ENCODE measurements at places on chromosomes 3 and 15. TPM values are rescaled to one million over a fixed set of nuclear protein-coding genes. Genes with fewer than 3 reads are reported as not detected.

The AADACL2 gene
- not detected for total RNA-seq

The NMB gene
- total RNA-seq: 2.8 TPM

DNA sequence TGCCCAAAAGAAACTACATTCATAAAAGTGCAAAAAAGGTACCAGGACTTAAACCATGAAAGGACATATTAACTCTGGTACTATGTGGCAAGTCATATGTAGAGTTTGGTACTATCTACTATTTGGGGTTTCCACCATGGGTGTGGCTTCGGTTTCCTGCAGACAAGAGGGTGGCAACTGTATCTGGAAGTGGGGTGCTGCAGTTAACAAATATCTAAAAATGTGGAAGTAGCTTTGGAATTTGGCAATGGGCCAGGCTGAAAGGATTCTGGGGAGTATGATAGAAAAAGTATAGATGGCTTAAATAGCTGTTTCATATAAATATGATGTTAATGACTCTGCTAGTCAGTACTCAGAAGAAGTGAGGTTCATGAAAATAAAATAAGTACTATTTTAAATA, 44.0 kb downstream of the PLSCR2 start:
- no peaks in the 10 kb centered on the region for H3K36me3 ChIP-seq
- H3K27me3 ChIP-seq: peaks cover 11% of the 10 kb centered on the region
- H3K4me1 ChIP-seq: no peaks in the 10 kb centered on the region
- no peak overlapping the region for H3K4me3 ChIP-seq
- no peak for DNase-seq

The C2CD4A gene
- 0.05 TPM for total RNA-seq

The LRRC28 gene
- total RNA-seq: 16.7 TPM

The CHRM5 gene
- not detected for total RNA-seq

DNA sequence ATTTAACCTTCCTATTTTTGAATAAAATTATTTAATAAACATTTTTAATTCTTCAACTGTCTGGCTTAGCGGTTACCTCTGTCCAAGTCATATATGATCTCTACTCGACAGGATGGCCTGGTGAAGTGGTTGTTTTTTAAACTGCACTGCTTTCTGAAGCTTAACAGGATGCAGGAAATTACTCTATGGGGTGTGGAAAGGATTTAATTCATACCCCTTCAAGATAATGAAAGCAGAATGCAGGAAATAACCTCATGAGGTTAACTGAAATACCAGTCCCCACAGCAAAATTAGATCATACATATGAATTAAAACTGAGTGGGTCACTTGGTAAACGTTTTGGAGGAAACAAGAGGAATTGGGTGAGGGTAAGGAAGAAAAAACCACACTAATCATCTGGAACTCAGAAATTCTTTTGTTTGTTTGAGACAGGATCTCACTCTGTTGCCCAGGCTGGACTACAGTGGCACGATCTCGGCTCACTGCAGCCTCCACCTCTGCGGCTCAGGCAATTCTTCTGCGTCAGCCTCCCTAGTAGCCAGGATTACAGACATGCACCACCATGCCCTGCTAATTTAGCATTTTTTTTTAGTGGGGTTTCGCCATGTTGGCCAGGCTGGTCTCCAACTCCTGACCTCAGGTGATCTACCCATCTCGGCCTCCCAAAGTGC, 50.1 kb downstream of the LYSMD4 start:
- no peaks in the 10 kb centered on the region for H3K27me3 ChIP-seq
- DNase-seq: peak; percentile 70
- H3K36me3 ChIP-seq: peaks cover 61% of the 10 kb centered on the region
- peaks cover 13% of the 10 kb centered on the region for H3K4me1 ChIP-seq
- H3K4me3 ChIP-seq: peak overlapping the region; percentile 36
- H3K27ac ChIP-seq: peak overlapping the region; percentile 63

The MITF gene
- total RNA-seq: 0.52 TPM

The CCRL2 gene
- 1.7 TPM for total RNA-seq

DNA sequence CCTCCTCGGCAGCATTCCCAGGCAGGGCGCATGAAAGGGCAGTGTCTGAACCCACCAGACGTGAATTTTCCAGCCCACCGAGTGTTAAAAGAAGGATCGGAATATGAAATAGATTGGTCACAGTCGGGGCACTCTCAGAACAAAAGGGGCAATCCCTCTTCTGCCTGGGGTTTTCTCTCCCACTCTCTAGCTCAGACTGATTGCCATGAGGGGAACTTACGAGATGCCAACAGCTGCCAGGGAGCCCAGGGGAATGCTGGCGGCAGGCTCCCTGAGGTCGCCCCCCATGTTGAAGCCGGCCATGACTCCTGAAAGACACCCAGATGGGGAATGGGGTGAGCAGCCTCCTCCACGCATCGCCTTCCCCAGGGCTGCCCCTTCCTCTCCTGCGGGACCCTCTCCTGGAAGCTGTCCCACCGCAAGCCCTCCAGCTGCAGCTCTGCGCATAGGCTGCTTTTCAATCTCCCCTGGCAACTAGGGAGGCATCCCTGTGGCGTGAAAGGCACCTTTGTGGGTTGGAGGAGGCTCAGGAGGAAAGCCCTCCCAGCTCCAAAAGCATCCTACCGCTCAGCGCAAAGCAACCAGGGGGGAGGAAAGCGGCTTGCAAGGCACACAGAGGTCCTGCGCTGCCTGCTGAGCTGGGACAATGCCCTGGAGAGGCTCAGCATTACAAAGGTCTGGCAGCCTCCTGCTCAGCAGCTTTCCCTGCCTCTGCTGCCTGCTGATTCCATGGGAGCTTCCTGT, 64.8 kb upstream of the HEG1 start:
- DNase-seq: no peak
- H3K4me1 ChIP-seq: peaks cover 49% of the 10 kb centered on the region
- H3K36me3 ChIP-seq: peaks cover 3% of the 10 kb centered on the region
- H3K27ac ChIP-seq: peak overlapping the region; percentile 8

The EFCC1 gene
- 0.37 TPM for total RNA-seq

DNA sequence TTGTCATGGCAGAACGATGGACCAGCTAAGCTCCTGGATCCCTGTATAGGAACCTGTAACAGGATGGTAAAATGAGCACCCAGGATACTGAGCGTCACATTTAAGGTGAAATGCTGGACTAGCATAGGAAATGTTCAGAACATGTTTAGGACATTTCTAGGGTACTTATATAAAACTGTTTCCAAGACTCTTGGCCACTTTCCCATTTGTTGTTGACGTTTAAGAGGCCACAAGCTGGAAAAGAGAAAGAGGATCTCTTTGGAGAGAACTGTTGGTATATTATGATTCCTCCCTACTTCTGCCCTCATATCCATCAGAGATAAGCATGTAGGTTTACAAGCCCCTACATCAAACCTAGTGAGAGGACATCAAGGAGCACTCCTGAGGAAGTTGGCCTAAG, 57.5 kb downstream of the SCN11A start:
- no peaks in the 10 kb centered on the region for H3K36me3 ChIP-seq
- H3K27me3 ChIP-seq: peaks cover 8% of the 10 kb centered on the region
- H3K4me3 ChIP-seq: no peak overlapping the region
- no peak overlapping the region for H3K27ac ChIP-seq
- no peak for DNase-seq
- no peaks in the 10 kb centered on the region for H3K4me1 ChIP-seq

The DPPA2 gene
- not detected for total RNA-seq

DNA sequence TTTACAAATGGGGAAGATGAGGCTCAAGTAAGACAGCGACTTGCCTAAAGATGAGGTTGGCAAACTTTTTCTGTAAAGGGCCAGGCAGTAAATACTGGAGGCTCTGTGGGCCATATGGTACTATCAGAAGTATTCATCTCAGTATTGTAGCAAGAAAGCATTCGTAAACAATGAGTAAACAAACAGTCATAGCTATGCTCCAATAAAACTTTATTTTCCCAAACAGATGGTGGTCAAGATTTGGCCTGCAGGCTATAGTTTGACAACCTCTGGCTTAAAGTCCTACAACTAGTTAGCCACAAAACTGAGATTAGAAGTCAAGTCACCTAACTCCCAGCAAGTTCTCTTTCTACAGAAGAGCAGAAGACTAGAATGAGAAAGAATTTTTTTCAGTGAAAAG, 177.0 kb upstream of the NECTIN3 start:
- H3K4me1 ChIP-seq: no peaks in the 10 kb centered on the region
- H3K4me3 ChIP-seq: no peak overlapping the region
- no peaks in the 10 kb centered on the region for H3K36me3 ChIP-seq
- peaks cover 3% of the 10 kb centered on the region for H3K27me3 ChIP-seq
- no peak for DNase-seq
- no peak overlapping the region for H3K27ac ChIP-seq

- H3K27me3 ChIP-seq: no peaks in the 10 kb centered on the region
- peaks cover 48% of the 10 kb centered on the region for H3K4me1 ChIP-seq
- peak overlapping the region; percentile 95 for H3K27ac ChIP-seq
- peak; percentile 58 for DNase-seq
- H3K36me3 ChIP-seq: peaks cover 46% of the 10 kb centered on the region
Observed at GRCh38 chr3:14126017-14126886, 1.4 kb downstream of the TMEM43 start.

The GOLGA6B gene
- total RNA-seq: not detected

DNA sequence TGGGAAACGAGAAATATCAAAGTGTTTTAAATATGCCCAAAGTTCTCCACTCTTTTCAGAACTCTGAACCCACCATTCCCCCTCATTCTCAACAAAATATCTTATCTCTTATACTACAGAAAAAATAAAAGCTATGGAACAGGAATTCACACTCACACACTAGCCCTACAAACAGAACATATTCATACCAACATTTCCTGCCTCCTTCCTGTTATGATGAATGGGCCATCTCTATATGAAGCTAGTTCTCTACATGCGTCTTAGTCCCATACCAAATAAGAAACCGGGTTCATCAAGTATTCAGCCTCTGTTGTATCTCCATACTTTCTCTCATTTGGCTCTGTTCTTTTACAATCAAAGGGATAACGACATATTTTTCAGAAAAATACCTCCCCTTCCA, 72.6 kb downstream of the PLSCR2 start:
- H3K4me1 ChIP-seq: no peaks in the 10 kb centered on the region
- no peaks in the 10 kb centered on the region for H3K36me3 ChIP-seq
- H3K4me3 ChIP-seq: no peak overlapping the region
- no peak for DNase-seq
- H3K27me3 ChIP-seq: peaks cover 5% of the 10 kb centered on the region
- H3K27ac ChIP-seq: no peak overlapping the region

DNA sequence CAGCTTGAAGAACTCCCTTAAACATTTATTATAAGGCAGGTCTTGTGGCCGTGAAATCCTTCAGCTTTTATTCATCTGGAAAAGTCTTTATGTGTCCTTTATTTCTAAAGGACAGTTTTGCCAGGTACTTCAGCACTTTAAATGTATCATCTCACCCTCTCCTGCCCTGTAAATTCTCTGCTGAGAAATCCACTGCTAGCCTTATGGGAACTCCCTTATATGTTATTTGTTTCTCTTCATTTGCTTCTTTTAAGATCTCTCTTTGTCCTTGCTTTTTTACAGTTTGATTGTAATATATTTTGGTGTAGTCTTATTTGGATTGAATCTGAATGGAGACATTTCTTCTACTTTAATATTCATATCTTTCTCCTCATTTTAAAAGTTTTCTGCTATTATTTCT, 86.7 kb upstream of the RBMS3 start:
- no peaks in the 10 kb centered on the region for H3K27me3 ChIP-seq
- no peaks in the 10 kb centered on the region for H3K4me1 ChIP-seq
- DNase-seq: no peak
- H3K4me3 ChIP-seq: no peak overlapping the region

DNA sequence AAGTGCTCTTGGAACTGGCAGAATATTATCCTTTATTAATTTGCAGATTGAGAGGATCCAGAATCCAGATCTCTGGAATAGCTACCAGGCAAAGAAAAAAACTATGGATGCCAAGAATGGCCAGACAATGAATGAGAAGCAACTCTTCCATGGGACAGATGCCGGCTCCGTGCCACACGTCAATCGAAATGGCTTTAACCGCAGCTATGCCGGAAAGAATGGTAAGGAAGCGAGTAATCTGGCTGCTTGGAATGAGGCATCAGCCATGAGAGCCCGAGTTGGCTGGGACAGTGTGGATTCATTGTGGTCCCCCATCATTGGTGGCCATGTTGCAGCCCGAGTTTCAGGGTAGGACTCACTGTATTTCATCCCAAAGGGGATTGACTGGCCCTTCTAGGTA, 47.1 kb downstream of the PARP14 start:
- H3K36me3 ChIP-seq: peaks cover 76% of the 10 kb centered on the region
- H3K27ac ChIP-seq: no peak overlapping the region
- H3K4me3 ChIP-seq: no peak overlapping the region
- no peak for DNase-seq
- no peaks in the 10 kb centered on the region for H3K4me1 ChIP-seq

The IL17RB gene
- total RNA-seq: 2.2 TPM

DNA sequence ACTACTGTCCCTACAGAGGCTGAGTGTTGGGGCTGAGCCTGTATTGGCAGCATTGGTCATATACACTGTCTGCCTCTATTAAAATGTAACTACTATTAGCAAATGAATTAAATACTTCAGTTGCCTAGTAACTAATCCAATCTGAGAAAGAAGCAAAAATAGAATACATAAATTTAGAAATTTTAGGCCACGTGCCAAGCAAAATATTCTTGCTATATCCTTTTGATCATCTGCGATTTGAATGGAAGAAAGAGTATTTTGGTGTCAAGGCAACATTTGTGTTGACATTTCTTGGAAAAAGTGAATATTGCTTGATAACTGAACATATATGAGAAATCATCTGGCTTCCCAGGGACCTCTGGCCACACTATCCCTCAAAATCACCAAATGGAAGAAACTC, 148.2 kb upstream of the TOPAZ1 start:
- no peak for DNase-seq
- H3K4me1 ChIP-seq: no peaks in the 10 kb centered on the region
- H3K27me3 ChIP-seq: peaks cover 29% of the 10 kb centered on the region
- no peak overlapping the region for H3K27ac ChIP-seq

GRCh38 chr3:64191822-64192221, 33.4 kb downstream of the PRICKLE2 start:
- H3K36me3 ChIP-seq: no peaks in the 10 kb centered on the region
- H3K27me3 ChIP-seq: no peaks in the 10 kb centered on the region
- H3K27ac ChIP-seq: no peak overlapping the region
- no peak overlapping the region for H3K4me3 ChIP-seq
- H3K4me1 ChIP-seq: no peaks in the 10 kb centered on the region

GRCh38 chr3:32403663-32404062, 12.0 kb downstream of the CMTM7 start:
- DNase-seq: no peak
- H3K4me1 ChIP-seq: peaks cover 59% of the 10 kb centered on the region
- no peaks in the 10 kb centered on the region for H3K27me3 ChIP-seq
- H3K4me3 ChIP-seq: no peak overlapping the region
- peak overlapping the region; percentile 26 for H3K27ac ChIP-seq

All from activated CD4-positive, alpha-beta T cell treated with anti-CD3 and anti-CD28 coated beads, Interleukin-2, amount 10 ng/mL, durations not matched to agents 24 days and 14 days (primary cell).